ENCODE measurements at places on chromosomes 11 and 22.

GRCh38 chr11:132035766-132036165 is 665.4 kb downstream of the NTM start:
- DNase-seq: no peak

DNA sequence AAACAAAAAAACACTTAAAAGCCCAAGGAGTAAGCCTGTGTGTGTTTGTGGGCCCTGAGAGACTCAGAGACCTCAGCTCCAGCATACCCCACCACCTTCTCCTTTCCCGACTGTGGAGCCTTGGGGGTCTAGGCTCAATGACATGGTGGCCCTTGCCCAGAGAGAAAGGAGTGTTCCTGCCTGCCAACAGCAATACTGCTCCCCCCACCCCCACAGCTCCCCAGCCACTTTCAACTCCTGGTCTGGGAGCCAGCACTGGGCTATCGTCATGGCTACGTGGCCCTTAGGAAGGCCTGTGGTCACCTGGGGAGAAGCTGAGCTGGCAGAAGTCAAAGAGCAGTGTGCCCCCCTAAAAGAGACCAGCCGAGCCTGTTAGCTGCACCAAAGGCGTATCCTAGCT is 2.6 kb downstream of the PPP1R14B start:
- no peak for DNase-seq

GRCh38 chr11:19380375-19380774 is 139.6 kb upstream of the E2F8 start:
- DNase-seq: no peak

DNA sequence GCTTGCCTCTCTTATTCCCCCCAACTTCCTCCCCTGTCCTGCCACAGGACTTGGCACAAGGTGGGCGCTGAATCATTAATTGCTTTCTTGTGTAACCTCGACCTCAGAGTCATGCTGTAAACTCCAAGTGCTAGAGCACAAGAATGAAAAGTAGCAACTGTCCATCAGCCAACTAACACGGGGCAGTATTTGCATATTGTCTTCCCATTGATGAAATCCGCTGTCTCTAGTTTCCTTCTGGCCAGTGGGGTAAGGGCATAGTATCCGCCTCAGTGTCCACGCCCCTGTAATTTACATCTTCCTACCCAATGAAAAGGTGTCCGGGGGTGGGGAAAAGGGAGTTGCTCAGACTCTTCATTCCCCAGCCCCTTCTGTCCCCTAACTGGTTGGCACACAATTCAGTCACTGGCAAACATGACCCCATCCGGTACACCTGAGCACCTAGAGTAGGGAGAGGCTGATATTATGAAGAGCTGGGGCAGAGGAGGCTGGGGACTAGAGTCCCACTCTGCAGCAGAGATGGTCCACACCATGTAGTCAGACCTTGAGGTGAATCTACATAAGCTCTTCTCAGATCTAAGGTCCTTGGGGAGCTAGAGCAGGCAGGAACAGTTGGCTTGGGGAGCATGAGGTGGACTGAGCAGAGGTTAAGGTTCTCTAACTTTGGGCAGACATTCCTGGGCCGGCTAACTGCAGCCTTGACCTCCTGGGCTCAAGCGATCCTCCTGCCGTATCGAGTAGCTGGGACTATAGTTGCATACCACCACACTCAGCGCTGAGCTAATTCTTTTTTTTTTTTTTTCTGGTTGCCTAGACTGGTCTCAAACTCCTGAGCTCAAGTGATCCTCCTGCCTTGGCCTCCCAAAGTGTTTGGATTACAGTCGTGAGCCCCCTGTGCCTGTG is 6.8 kb upstream of the GGA1 start:
- no peak for DNase-seq

DNA sequence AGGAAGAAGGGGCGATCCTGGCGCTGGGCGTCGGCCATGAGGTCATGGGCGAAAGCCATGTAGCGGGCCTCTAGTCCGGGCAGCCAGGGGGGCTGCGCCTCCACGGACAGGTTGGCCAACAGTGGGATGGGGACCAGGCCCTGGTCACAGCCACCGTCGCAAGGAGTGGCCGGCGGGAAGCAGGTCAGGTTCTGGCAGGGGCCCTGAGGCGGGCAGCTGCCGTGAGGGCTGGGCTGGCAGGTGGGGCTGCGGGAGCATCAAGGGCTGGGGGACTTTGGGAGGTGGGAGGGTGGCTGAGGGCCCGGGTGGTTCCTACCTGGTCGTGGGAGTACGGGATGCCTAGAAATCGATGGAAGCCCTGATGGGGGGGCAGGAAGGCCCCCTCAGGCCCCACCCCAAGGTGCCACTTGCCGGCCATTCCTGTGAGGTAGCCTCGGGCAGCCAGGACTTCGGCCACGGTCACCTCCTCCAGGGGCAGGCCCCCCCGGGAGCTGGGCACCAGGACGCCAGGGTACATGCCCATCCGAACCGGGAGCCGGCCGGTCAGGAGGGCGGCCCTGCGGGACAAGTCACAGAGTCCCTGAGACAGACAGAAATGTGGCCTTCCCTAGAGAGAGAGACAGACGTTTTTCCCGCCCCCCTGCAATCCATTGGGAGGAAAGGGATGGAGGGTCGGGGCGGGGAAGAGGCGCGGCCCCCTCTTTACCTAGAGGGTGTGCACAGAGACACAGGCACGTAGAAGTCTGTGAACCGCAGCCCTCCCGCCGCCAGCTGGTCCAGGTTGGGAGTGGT is 906 bp downstream of the ARSA start:
- peak; percentile 63 for DNase-seq

GRCh38 chr22:38398609-38399461 is 56.2 kb downstream of the KCNJ4 start:
- peak; percentile 93 for DNase-seq

All from cardiac septum (tissue), 1 donor.